ENCODE measurements at places on chromosomes 11 and 22. TPM values are rescaled to one million over a fixed set of nuclear protein-coding genes. Genes with fewer than 3 reads are reported as not detected.

TCP11L1 gene
- total RNA-seq: 12.0 TPM

NCAM1 gene
- not detected for total RNA-seq

GP1BB gene
- not detected for total RNA-seq

C11orf97 gene
- total RNA-seq: not detected

ANO3 gene
- total RNA-seq: not detected

ACR gene
- not detected for total RNA-seq

OR51B2 gene
- total RNA-seq: not detected

MMP27 gene
- not detected for total RNA-seq

DNAJB13 gene
- total RNA-seq: 1.1 TPM

BCO2 gene
- 1.3 TPM for total RNA-seq

DRD2 gene
- total RNA-seq: 0.30 TPM

SYT7 gene
- total RNA-seq: not detected

GRCh38 chr11:59028105-59028504 is 58.0 kb upstream of the GLYATL1B start:
- no peaks in the 10 kb centered on the region for H3K4me1 ChIP-seq
- no peak for DNase-seq
- peaks cover 23% of the 10 kb centered on the region for H3K27me3 ChIP-seq

GRCh38 chr11:65649656-65650546 is 12.0 kb downstream of the SIPA1 start:
- no peak overlapping the region for H3K4me3 ChIP-seq
- H3K4me1 ChIP-seq: peaks cover 29% of the 10 kb centered on the region
- no peak for DNase-seq
- no peaks in the 10 kb centered on the region for H3K27me3 ChIP-seq
- no peak overlapping the region for H3K27ac ChIP-seq

DNA sequence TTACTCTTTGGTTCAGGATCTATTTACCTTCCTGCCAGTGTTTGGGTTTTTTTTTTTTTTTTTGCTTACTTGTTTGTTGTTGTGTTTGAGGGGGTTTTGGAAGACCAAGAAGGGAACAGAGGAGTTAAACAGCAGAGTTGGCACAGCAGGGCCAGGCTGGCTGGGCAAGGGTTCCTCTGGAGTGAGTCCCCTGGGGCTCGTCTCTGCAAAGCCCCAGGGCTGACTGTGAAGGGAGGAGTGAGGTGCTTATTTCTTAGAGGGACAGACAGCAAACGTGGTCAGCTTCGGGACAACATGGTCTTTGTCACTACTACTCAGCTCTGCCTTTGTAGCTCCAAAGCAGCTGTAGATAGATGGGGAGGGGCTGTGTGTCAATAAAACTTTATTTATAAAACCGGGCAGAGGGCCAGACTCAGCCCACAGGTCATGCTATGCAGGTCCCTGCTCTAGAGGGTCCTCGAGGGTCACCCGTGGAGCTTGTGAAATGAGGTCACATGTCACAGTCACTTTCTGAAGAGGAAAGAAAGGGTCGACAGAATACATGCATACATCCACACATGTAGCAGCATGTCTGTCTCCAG is 1404.7 kb downstream of the BRD1 start:
- no peak for DNase-seq
- no peaks in the 10 kb centered on the region for H3K36me3 ChIP-seq
- no peak overlapping the region for H3K4me3 ChIP-seq
- H3K4me1 ChIP-seq: no peaks in the 10 kb centered on the region
- no peak overlapping the region for H3K27ac ChIP-seq
- H3K27me3 ChIP-seq: peaks cover 13% of the 10 kb centered on the region

- peaks cover 10% of the 10 kb centered on the region for H3K27me3 ChIP-seq
- no peak overlapping the region for H3K27ac ChIP-seq
- peaks cover 2% of the 10 kb centered on the region for H3K36me3 ChIP-seq
- H3K4me1 ChIP-seq: peaks cover 8% of the 10 kb centered on the region
- no peak for DNase-seq
Observed at GRCh38 chr11:14148653-14149273, 186.2 kb downstream of the SPON1 start.

DNA sequence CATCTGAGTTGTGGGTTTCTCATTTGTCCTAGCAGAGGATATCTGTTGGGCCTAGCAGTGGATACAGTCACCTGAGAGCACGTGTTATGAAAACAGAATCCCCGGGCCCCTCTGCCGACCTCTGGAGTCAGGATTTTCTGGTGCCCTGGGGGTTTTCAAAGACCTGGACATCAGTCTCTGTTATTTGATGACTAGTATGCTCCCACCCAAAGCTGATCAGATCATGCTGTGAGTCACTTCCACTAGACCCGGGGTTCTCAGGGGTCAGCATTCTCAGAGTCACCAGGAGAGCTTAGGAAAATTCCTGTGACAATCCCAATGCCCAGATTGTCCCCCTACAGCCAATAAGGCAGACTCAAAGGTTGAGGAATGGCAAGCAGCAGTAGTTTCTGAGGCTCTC is 38.7 kb downstream of the KCNJ1 start:
- H3K27ac ChIP-seq: no peak overlapping the region
- DNase-seq: no peak
- H3K36me3 ChIP-seq: no peaks in the 10 kb centered on the region
- H3K27me3 ChIP-seq: peaks cover 8% of the 10 kb centered on the region
- peaks cover 29% of the 10 kb centered on the region for H3K4me1 ChIP-seq

GRCh38 chr11:101061606-101062005 is 68.0 kb downstream of the PGR start:
- DNase-seq: no peak
- no peaks in the 10 kb centered on the region for H3K4me1 ChIP-seq
- no peak overlapping the region for H3K27ac ChIP-seq
- H3K27me3 ChIP-seq: no peaks in the 10 kb centered on the region
- H3K4me3 ChIP-seq: no peak overlapping the region

- no peak overlapping the region for H3K27ac ChIP-seq
- H3K4me3 ChIP-seq: no peak overlapping the region
- no peaks in the 10 kb centered on the region for H3K36me3 ChIP-seq
- H3K27me3 ChIP-seq: no peaks in the 10 kb centered on the region
- DNase-seq: no peak
Observed at GRCh38 chr22:34055525-34056200, 135.4 kb upstream of the LARGE1 start.

GRCh38 chr22:36853407-36854099 is 7.3 kb upstream of the NCF4 start:
- H3K36me3 ChIP-seq: peaks cover 1% of the 10 kb centered on the region
- peaks cover 21% of the 10 kb centered on the region for H3K4me1 ChIP-seq
- peak overlapping the region; percentile 68 for H3K27ac ChIP-seq
- H3K27me3 ChIP-seq: peaks cover 7% of the 10 kb centered on the region
- H3K4me3 ChIP-seq: peak overlapping the region; percentile 67

- no peak for DNase-seq
- peaks cover 2% of the 10 kb centered on the region for H3K27me3 ChIP-seq
- H3K4me3 ChIP-seq: no peak overlapping the region
- H3K36me3 ChIP-seq: peaks cover 4% of the 10 kb centered on the region
Observed at GRCh38 chr11:78299000-78299710, 110.4 kb downstream of the USP35 start.

GRCh38 chr11:70926543-70927201 is 325.7 kb downstream of the SHANK2 start:
- DNase-seq: no peak
- H3K36me3 ChIP-seq: peaks cover 2% of the 10 kb centered on the region
- no peaks in the 10 kb centered on the region for H3K27me3 ChIP-seq
- H3K27ac ChIP-seq: no peak overlapping the region
- H3K4me1 ChIP-seq: no peaks in the 10 kb centered on the region

GRCh38 chr22:32333769-32334659 is 23.7 kb upstream of the RFPL3 start:
- H3K27ac ChIP-seq: no peak overlapping the region
- no peak for DNase-seq
- H3K4me3 ChIP-seq: no peak overlapping the region
- H3K27me3 ChIP-seq: peaks cover 25% of the 10 kb centered on the region
- no peaks in the 10 kb centered on the region for H3K36me3 ChIP-seq

GRCh38 chr11:4821021-4821420 is at the start of gene OR51F2:
OR51F2 (plus strand) TSS chr11:4821321; CDS start chr11:4821422, 101 bp downstream.
- H3K4me1 ChIP-seq: no peaks in the 10 kb centered on the region
- peaks cover 7% of the 10 kb centered on the region for H3K27me3 ChIP-seq
- no peak within 1 kb of the TSS for H3K27ac ChIP-seq
- DNase-seq: no peak
- no peaks in the 10 kb centered on the region for H3K36me3 ChIP-seq

GRCh38 chr11:70122490-70123198 is 44.5 kb downstream of the ANO1 start:
- H3K4me1 ChIP-seq: no peaks in the 10 kb centered on the region
- H3K36me3 ChIP-seq: no peaks in the 10 kb centered on the region
- no peak overlapping the region for H3K27ac ChIP-seq
- DNase-seq: no peak
- H3K4me3 ChIP-seq: no peak overlapping the region
- peaks cover 28% of the 10 kb centered on the region for H3K27me3 ChIP-seq

- H3K36me3 ChIP-seq: no peaks in the 10 kb centered on the region
- H3K27ac ChIP-seq: no peak overlapping the region
- H3K4me1 ChIP-seq: no peaks in the 10 kb centered on the region
- H3K27me3 ChIP-seq: no peaks in the 10 kb centered on the region
- no peak for DNase-seq
Observed at GRCh38 chr11:869399-870126, 26.9 kb downstream of the TSPAN4 start.

DNA sequence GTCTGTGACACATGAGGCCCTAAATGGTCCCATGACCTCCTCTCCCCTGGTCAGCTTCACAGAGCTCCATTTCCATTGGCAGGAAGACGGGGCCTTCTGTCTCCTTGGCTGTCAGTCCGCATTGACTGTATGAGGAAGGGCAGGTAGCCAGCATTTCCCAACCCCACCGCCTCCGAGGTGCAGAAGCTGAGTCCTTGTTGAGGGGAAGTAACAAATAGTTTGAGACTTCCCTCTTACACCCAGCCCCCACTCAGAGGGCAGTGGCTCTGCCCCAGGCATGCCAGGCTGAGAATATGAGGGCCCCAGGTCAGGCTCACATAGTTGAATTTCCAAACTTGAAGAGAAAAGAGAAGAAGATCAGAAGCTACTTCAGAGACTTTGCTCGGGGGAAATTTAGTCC is 611.1 kb downstream of the BRD1 start:
- no peak for DNase-seq
- H3K27ac ChIP-seq: no peak overlapping the region
- peaks cover 18% of the 10 kb centered on the region for H3K27me3 ChIP-seq
- no peak overlapping the region for H3K4me3 ChIP-seq
- peaks cover 6% of the 10 kb centered on the region for H3K36me3 ChIP-seq
- no peaks in the 10 kb centered on the region for H3K4me1 ChIP-seq

GRCh38 chr11:102111011-102111786 is 952 bp downstream of the YAP1 start:
- H3K27me3 ChIP-seq: peaks cover 61% of the 10 kb centered on the region
- H3K4me1 ChIP-seq: peaks cover 10% of the 10 kb centered on the region
- peak; percentile 23 for DNase-seq
- H3K4me3 ChIP-seq: peak overlapping the region; percentile 81
- H3K36me3 ChIP-seq: peaks cover 2% of the 10 kb centered on the region

DNA sequence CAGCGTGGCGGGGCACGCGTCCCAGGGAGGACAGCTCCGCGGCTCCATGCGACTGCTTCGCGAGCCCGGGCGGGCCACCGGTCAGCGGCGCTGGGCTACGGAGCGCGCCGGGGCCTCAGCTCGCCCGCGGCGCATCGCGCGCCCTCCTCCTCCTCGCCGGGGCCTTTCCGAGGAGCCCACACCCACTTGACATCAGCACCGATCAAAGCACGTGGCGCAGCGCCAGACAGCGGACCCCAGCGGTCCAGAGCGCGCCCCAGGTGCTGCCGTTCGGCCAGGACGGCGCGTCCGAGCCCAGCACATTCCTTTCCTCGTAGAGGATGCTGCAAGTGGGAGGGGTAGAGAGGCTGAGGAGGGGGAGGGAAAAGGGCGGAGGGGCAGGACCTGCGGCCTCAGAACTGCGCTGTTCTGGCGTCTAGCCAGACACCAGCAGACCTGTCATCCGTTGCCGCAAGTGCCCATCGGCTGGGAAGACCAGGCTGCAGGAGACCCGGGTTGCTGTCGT is 88.6 kb downstream of the PLEKHA7 start:
- H3K36me3 ChIP-seq: no peaks in the 10 kb centered on the region
- H3K4me3 ChIP-seq: peak overlapping the region; percentile 77
- DNase-seq: peak; percentile 70
- H3K27ac ChIP-seq: no peak overlapping the region
- H3K4me1 ChIP-seq: peaks cover 19% of the 10 kb centered on the region
- peaks cover 63% of the 10 kb centered on the region for H3K27me3 ChIP-seq

DNA sequence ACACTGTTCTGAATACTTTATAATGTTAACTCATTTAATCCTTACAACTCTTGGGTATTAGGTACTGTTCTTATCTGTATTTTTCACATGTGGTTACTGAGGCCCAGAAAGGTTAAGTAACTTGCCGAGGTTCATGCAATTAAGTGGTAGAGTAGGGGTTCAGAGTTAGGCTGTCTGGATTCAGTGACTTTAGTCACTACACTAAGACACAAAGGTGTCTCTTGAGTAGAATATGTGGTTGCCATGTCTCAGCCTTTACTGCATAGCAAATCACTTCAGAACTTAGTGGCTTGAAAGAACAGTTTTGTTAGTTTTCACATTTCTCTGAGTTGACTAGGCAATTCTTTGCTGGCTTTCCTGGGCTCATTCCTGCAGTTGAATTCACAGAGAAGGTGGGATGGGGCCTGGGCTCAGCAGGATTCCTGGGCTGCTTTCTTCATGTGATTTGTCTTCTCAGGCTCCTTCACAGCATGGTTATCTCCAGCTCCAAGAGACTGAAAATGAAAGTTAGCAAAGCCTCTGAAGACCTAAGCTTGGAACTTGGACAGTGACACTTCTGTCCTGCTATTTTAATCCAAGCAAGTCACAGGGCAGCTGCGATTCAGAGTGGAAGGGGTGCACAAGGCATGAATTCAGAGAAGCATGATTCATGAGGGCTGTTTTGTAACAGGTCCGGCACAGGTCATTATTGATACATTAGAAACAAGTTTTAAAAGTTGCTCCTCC is 68.3 kb downstream of the SPECC1L start:
- H3K4me1 ChIP-seq: peaks cover 7% of the 10 kb centered on the region
- H3K27me3 ChIP-seq: no peaks in the 10 kb centered on the region
- peaks cover 32% of the 10 kb centered on the region for H3K36me3 ChIP-seq
- no peak overlapping the region for H3K4me3 ChIP-seq

GRCh38 chr11:86196913-86197312 is 47.6 kb upstream of the EED start:
- H3K27me3 ChIP-seq: no peaks in the 10 kb centered on the region
- no peaks in the 10 kb centered on the region for H3K36me3 ChIP-seq
- DNase-seq: no peak
- no peak overlapping the region for H3K4me3 ChIP-seq

DNA sequence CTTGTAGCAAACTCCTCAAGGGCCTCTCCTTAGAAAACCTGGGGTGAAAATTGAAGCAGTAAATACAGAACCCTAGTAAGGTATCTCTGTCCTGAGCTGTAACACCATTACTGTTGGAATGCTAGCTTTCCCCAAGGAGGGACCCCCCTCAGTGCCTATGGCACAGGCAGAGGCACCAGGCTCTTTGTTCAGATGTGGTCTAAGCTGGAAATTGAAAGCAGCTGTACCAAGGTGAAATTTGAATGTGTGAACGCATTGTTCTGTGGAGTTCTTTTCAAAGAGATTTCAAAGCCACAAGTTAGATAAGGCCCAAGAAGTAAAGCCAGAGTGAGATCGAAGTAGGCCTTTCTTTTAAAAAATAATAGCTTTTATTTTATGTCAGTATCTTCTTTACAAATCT is 71.9 kb upstream of the HORMAD2 start:
- no peaks in the 10 kb centered on the region for H3K27me3 ChIP-seq
- H3K4me3 ChIP-seq: no peak overlapping the region
- no peaks in the 10 kb centered on the region for H3K4me1 ChIP-seq
